Activated CD8-positive, alpha-beta memory T cell treated with anti-CD3 and anti-CD28 coated beads for 48 hours (primary cell): ENCODE measurements at places on chromosomes 3 and 15.

DNA sequence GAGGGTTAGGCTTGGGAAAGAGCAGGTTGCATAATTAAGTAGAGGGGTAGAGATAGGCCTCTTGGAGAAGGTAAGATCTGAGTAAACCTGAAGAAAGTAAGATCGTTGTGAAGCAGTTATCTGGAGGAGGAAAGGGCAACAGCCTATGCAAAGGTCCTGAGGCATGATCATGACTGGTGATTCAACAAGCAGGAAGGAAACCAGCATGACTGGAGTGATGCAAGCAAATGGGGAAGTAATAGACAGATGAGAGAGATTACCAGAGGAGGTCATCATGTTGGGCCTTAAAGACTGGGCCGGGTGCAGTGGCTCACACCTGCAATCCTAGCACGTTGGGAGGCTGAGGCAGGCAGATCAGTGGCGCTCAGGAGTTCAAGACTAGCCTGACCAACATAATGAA, 360.2 kb downstream of the EPHB1 start:
- no peak for DNase-seq

- DNase-seq, result no peak
These were observed 64.8 kb downstream of the SCN11A start for GRCh38 chr3:38986901-38987300.

DNA sequence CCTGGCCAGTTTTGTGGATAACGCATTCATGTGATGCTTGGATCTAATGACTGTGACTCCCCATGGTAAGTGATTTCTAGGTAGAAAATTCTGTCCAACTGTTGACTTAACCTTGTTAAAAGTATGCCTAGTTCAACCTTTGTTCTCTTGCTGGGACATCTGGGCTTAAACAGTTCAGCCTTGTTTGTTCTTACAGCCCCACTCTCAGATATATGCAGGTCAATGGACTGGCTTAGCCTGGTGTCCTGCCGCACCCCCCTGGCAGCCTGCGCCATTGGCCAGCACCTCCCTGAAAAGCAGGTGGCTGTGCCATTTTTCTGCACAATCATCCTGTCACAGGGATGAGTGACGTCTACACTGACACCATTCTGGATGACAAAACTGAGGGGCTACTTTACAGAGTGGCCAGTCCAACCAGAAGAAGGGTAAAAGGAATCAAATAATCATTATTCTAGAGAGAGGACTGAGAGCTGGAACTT, 244.7 kb upstream of the ONECUT1 start:
- DNase-seq, result no peak

DNA sequence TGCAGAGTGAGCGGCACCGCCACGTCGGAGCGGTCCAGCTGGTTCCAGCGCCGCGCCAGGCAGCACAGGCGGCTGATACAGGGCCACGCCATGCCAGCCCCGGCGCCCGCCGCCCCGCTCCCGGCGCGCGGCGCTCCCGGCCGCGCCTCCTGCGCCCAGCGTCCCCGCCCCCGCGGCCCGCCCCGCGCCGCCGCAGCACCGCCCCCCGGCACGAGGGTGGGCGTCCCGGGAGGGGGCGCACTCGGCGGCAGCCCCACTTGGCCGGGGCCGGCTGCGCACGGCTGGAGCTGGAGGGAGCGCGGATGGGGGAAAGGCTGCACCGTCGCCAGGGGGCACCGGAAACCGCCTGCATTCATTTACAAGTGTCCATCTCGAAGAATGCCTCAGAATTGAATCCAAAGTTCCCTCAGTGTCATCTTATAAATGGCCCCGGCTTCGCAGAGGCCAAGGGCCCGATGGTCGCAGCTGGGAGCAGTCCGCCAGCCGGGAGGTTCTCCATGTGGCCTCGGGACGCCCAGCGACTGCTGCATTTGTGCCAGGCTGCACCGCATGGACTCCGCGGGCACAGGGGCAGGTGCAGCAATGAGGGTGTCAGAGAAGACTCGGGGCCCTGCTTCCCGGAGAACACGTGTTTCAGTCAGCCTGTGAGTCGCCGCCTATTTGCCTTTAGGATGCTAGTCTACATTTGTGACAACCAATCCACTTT, at the start of gene MAP6D1:
MAP6D1 (minus strand) TSS at position 122 of the 706 bp plus-strand sequence; CDS start at position 92, 30 bp downstream.
- peak; percentile 32 for DNase-seq

- DNase-seq, result no peak
These were observed 97.5 kb downstream of the CFAP20DC start for GRCh38 chr3:58952128-58952917.

- DNase-seq, result no peak
These were observed 43.7 kb downstream of the OXNAD1 start for GRCh38 chr3:16308727-16309126.

GRCh38 chr3:125110016-125110875, 54.4 kb upstream of the HEG1 start:
- no peak for DNase-seq

- no peak for DNase-seq
These were observed 10.9 kb downstream of the FLNB start for GRCh38 chr3:58018892-58019742.

DNA sequence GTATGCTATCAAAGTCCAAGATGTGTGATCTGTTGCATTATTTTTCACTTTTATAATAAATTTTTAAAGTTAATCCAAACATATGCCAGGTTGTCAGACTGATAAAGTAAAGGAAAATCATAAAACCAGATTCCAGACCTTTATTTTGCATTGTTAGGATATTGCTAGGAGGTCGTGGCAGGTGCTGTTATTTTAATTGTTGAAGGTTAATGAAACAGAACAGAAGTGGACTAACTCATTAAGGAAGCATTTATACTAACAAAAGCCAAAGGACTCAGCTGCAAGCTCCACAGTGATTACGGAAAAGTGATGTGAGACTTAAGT, 63.1 kb downstream of the DCLK3 start:
- no peak for DNase-seq
